ENCODE measurements at places on chromosomes 2 and 18. TPM values are rescaled to one million over a fixed set of nuclear protein-coding genes. Genes with fewer than 3 reads are reported as not detected.

- DNase-seq: peak; percentile 83
These were observed 59.5 kb downstream of the PUM2 start for GRCh38 chr2:20291106-20291564.

GRCh38 chr2:86466306-86466705 is 25.1 kb downstream of the KDM3A start:
- DNase-seq: no peak

Gene PAX3
- 4.2 TPM for total RNA-seq

Gene SLC11A1
- 1.2 TPM for total RNA-seq

GRCh38 chr18:36411745-36412168 is 114.2 kb downstream of the FHOD3 start:
- DNase-seq: peak; percentile 26

DNA sequence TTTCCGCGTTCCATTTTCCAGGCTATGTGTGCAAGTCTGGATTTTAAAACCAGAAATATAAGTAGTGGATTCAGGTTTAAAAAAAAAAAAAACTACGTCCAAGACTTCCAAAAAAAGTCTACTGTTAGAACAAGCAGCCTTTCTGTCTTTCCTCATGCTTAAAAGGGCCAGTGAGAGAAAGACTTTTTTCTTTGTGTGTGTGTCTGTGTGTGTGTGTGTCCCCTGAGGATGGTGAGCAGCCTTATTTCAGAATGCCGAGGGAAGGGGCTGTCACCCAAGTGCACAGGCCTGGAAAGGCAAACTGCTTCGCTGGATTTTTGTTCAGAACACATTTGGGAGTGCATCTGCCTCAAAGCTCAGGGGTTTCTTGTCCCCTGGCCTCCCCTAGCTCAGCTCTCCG is 98.8 kb downstream of the ZBTB7C start:
- no peak for DNase-seq

DNA sequence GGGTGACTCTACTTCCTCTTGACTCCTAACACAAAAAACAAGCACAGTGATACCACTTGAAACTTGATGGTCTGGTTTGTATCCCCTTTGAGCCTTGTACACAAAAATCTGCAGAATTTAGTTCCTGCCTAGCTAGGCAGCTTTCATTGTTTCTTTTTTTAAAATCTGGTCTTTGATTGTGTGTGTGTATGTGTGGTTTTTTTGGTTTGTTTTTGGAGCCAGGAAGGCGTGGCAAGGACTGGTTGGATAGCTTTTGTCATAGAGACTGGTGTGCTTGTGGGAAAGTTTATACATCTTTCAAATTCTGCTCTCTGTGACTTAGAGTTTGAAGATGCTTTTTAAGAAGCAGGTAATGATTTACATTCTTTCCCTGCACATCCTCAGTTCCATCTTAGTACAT is 127.4 kb downstream of the TANC1 start:
- DNase-seq: no peak

Gene ALPI
- not detected for total RNA-seq

GRCh38 chr2:102929721-102930120 is 167.9 kb downstream of the TMEM182 start:
- no peak for DNase-seq

Gene TEX44
- total RNA-seq: not detected

DNA sequence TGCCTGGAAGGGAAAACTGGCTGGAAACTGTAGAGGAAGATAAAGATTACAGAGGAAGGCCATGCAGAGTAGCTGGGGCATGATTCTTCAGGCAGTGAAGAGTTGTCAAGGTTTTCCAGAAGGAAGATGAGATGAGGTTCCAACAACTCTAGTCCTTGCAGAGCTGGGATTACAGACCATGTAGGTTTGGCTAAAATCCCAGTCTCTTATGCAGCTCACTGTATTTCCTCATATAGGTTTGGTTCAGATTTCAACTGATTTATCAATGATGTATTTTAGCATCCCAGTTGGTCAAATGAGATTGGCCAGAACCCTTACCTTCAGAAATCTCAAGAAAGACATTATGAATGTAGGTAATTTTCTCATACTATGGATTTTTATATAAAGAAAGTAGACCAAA is 16.4 kb downstream of the FAP start:
- DNase-seq: no peak

- no peak for DNase-seq
These were observed 113.1 kb upstream of the DDX18 start for GRCh38 chr2:117701365-117701764.

Gene NEU2
- not detected for total RNA-seq

DNA sequence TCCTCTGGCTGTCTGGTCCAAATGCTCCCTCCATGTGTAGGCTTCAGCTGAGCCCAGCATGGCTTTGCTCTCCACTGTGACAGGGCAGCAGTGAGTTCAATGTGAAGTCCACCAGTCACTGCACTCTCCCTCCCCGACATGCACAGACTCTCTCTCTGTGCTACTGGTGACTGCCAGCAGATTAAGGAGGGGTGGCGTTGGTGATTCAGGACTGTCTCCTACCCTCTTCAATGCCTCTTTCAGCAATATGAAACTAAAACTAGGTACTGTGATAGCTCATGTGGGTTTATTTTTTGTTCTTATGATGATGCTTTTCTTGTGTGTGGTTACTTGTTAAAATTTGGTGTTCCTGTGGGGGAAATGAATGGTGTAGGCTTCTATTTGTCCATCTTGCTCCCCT is 201.0 kb upstream of the RBMS1 start:
- no peak for DNase-seq

Gene MCM6
- total RNA-seq: 15.0 TPM

Gene GALNT3
- 1.1 TPM for total RNA-seq

- no peak for DNase-seq
These were observed 39.7 kb upstream of the LYPD6 start for GRCh38 chr2:149290662-149291061.

- DNase-seq: no peak
These were observed 80.0 kb upstream of the ERBB4 start for GRCh38 chr2:212618636-212619035.

Gene LRATD1
- 2.6 TPM for total RNA-seq

DNA sequence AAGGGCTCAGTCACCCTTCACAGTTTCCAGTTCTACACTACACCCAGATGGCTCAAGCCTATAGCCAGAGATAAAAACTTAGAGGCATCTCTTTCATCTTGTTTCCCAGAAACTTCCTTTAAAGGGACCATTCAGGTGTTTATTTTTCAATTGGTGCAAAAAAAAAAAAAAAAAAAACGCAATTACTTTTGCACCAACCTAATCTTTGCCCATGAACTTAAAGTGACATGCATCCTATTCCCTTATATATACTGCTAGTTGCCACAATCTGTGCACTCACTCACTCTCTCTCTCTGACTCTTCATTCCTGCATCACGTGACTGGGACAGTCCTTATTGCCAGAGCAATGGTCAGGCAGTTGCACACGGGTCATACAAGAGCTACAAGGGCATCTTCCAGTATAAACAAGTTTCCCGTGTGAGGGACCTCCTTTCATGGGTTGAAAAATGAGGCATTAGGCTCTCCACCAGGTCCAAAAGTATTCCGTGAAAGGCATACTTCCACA is 789.4 kb downstream of the EPHA4 start:
- no peak for DNase-seq

DNA sequence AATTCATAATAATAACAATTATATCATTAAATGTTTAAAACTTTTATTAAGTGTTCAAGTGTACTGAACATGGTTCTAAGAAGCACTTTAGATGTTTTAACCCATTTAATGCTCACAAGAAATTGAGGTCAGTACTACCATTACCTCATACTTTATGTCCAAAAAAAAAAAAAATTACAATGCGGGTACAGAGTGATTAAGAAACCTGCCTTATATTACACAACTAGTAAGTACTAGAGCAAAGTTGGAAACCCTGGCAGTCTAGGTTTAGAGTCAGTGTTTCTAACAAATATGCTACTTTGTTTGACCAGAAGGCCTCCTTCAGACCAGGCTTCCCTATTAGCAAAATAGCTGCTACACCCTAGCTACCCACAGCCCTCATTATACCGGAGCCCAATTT is 28.5 kb downstream of the PLEKHM3 start:
- no peak for DNase-seq

GRCh38 chr2:54577035-54577434 is 120.9 kb downstream of the SPTBN1 start:
- no peak for DNase-seq

Gene IL37
- total RNA-seq: not detected

- no peak for DNase-seq
These were observed 14.6 kb downstream of the FARSB start for GRCh38 chr2:222641336-222641735.

Gene MATN3
- total RNA-seq: 3.0 TPM

Gene ST6GAL2
- not detected for total RNA-seq

GRCh38 chr2:33607251-33607721 is 8.2 kb upstream of the FAM98A start:
- no peak for DNase-seq

DNA sequence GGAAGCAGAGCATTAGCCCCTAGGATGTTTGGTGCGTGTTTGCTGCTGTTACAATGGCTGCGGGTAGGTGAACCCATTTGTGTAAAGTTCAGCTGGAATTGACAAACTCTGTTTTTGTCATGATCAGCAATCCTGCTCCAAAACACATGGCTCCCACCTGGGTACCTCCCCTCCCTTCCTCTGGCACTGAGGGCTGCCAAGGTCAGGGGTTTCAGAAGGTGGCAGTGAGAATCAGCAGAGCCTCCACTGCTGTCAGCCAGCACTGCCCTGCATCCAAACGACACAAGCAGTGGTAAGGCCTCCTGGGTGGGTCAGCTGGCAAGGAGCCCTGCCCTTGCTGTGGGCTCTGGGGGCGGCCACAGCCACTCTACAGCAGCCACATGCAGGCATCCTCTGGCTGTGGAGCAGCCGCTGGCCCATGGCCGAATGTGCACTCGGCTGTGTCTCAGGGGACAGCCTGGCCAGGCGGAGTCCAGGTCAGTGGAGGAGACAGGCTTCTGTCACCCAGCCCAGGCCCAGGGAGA is 32.8 kb upstream of the LDLRAD4 start:
- no peak for DNase-seq

DNA sequence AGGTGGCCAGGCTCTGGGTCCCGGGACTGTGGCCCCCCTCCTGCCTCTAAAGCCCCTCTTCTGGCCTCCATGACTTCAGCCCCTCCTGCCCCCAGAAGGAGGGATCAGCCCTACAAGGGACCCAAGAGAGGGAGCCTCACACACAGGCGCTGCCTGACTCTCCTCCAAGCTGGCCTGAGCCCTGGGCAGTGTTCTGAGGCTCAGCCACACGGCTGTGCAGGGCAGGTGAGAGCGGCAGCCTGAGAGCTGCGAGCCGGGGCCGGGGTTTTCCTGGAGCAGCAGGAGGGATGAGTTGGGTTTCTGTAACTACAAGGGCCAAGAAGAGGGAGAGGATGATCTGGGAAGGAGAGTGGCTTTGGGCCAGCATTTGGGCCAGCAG is 70.1 kb downstream of the HPCAL1 start:
- no peak for DNase-seq

DNA sequence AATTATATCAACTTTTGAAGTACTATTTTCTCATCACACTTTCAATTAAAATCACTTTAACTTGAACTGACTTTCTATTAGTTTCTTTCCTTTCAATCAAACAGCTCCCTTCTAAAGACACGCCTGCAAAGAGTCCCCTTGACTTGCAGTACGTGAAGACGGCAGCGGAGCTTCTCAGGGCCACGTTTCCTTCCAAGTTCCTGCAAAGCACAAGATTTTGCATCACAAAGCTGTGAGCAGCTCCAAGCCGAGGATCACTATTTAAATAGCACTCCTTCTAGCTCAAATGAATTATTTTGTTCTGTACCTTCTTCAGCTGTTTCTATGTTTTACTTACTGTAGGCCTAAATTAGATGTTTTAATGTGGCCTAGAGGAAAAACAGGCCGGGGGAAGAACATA is 30.8 kb downstream of the SH3YL1 start:
- no peak for DNase-seq

Data from NCI-H460 (cell line).